ENCODE measurements at places on chromosomes 11 and 22. TPM values are rescaled to one million over a fixed set of nuclear protein-coding genes. Genes with fewer than 3 reads are reported as not detected.
A peak's percentile ranks its signal among the peaks of the same experiment; 100 is the strongest.

Gene OR4B1
- not detected for total RNA-seq

DNA sequence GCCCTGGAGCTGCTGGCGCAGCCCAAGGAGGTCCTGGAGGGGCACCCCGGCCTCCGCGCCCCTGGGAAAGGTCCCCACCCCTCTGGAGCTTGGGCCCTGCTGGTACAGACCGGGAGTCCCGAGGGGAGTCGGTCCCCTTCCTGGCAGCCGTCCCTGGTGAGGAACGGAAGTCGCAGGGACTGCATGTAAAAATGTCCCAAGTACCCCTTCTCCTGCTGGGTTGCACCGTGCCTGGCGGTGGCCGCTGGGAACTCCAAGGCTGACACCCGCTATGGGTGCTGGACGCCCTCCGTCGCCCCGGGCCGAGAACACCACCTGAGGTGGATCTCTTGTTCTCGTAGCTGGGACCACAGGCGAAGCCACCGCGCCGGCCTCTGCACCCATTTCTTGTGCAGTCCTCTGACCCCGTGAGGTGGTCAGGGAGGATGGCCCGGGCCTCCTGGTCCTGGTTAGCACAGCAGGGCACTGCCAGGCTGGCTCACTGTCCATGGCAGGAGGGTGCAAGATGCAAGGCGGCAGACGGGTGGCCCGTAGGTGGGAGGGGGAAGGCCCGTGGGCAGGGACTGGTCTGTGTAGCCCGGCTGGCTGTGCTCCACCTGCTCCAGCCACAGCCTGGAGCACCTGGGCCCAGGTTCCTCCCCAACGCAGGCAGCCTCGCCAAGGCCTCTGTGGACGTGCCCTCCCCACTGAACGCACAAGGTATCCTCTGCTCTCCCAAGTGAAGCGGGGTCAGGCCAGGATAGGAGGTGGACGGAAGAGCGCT is 165.2 kb downstream of the IGLL1 start:
- DNase-seq = no peak

DNA sequence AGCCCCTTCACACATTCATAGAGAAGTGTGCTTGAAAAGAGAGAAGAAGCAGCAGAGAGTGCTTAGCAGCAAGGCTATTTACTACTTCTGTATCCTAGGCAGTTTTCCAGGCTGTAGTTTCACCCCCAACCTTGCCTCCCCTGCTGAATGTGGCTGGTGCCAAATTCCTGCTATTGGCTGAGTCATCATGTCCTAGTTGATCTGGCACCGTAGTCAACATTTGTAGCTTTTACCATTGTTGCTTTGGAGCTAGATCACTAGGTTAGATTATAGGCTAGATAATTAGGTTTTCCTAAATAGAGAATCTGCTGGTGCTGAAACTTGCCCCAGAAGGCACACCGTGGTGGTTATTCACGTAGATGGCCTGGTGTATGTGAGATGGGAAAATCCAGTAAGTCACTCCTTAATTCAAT is 32.7 kb downstream of the ARHGAP42 start:
- peak; percentile 69 for DNase-seq

DNA sequence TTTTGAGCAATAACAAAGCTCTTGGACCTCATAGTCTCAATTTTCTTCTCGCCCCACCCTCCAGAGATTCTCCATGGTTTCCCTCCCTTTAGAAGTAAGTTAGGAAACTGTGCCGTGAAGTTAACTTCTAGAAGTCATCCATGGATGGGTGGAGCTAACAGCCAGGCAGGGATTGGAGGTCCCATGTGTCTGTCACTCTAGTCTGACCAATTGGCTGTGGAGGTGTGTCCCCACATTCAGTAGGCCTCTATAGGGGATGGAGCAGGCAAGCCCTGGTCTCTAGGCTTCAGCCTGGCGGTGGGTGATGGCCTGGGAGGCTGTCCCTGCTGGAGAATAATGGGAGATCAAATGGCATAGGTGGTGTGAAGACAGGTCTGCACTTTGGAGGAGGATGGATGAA is 50.7 kb downstream of the TP53I11 start:
- DNase-seq = no peak

Gene SCO2
- total RNA-seq = not detected

GRCh38 chr22:27545085-27545484 is 256.5 kb downstream of the MN1 start:
- DNase-seq = no peak

Gene CCT8L2
- total RNA-seq = not detected

GRCh38 chr22:37696657-37697537 is at the start of gene TRIOBP:
TRIOBP (plus strand) TSS chr22:37697048; CDS start chr22:37701366, 4,318 bp downstream.
- DNase-seq = peak; percentile 97

Gene OR51E2
- 0.09 TPM for total RNA-seq

GRCh38 chr22:38484244-38484643 is 16.3 kb downstream of the KDELR3 start:
- no peak for DNase-seq

GRCh38 chr11:71212871-71213559 is 39.4 kb downstream of the SHANK2 start:
- no peak for DNase-seq

DNA sequence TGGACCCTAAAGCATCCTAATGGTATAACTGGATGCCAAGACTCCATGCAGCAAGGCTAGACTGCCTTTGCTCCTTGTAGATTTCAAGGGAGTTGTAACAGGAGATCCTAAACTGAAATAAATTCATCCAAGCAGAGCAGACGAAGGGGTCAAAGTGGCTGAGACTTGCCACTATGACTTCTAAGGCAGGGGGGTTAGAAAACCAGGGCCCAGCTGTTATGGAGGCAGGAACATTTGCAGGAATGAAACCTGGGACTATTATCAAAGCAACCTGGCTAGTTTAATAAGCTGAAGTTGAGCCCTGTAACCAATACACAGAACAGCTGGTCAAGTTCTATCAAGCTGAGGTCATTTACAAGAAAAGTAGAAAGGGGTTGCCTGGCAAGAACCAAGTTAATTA is 122.2 kb upstream of the TRPC6 start:
- no peak for DNase-seq

DNA sequence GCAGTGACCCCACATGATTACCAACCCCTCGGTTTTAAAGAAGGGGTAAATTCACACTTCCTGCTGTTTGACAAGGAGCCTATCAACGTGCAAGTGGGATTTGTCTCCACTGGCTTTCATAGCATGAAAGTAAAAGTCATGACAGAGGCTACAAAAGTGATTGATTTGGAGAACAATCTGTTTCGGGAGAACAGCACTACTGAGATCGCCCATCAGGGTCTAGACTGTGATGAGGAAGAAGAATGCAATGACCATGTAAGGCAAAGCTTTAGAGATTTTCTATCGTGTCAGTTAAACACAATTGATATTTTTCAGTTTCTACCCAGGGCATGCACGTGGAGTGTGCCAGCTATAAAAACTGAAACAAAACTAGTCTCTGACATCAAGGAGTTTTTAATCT is 41.7 kb downstream of the HORMAD2 start:
- DNase-seq = no peak

DNA sequence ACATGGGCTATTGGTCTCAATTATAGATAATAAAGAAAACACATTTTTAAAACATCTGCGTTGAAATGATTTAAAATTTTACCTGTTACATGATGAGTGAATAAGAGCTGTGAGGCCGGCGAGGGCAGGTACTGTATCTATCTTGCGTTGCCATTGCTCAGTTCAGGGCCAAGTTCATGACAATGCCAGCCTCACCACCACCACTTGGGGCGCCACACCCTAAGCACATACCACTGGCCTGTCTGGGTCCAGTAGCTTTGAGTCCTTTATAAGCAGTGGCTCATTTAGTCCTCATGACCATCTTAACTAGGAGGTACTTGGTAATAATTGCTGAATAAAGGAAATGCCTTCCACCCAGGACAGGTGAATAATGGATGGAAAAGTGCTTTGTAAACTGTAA is 14.5 kb upstream of the MB start:
- no peak for DNase-seq

DNA sequence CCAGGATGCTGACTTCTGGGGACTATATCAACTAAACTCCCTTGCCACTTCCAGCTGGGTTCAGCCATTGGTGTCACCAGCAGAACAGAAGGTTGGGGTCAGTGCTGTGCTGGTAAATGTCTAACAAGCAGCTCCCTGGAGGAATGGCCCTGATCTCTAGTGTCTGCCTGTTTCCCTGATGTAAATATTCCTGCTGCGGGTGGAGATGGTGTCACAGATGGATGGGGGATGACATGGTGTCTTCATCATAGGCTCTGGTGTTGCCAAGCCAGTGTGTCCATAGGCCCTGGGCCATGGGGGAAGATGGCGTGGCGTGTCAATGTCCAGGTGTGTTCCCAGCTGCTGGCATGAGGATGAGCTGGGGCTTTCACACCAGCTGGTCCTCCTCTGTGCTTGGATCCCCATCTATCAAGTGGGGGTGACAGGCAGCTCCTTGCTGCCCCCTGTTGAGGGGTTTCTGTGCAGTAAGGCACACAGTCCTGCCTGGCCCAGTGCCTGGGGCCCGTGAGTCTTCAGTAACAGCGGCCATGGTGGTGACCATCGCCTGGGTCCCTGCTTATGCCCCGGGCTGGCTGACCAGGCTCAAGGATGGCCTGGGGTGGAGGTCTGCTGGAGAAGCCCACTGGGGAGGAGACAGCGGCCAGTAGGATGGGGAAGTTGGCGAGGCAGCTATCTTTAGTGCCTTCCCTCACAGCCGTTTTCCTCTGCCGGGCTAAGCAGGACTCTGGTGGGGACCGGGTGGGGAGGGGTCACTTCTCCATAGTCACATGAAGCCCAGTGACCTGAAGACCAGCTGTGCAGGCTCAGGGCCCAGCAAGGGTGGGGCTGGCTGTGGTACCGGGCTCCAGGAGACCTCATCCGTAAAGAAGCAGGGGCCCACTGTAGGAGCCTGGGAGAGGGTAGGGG is 12.7 kb downstream of the RPL3 start:
- DNase-seq = peak; percentile 56

- DNase-seq = no peak
These were observed 67.1 kb downstream of the SNX19 start for GRCh38 chr11:130849215-130849568.

DNA sequence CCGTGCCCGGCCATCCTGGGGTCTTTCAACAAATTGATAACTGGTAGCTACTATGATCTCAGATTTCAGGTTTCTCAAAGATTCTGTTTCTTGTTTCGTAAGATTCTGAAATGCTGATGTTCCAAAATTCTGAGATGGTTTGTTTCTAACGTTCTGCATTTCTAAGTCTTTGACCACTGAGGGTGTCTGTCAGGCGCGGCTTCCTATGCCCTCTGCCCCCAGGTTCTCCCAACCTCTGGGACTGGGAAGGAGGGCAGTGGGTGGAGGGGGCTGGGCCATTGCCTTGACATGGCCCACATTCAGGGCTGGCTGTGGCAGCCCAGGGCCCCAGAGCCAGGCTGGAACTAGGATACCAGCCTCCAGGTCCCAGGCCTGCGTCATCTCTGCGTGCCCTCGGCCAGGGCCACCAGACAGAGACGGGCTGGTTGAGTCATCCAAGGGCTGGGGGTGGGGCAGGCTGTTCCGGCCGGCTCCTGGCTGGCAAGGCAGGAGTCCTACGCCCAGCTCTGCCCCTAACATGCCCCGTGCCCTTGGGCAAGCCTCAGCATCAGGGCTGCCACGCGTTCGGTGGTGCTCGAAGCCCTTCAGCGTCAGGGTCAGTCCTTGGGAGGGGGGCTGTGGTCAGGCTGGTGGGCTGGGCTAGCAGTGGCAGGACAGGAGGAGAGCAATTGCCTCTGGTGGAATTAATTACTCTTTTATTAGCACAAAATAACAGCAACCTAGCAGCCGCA is 5.2 kb downstream of the TMEM134 start:
- peak; percentile 69 for DNase-seq

DNA sequence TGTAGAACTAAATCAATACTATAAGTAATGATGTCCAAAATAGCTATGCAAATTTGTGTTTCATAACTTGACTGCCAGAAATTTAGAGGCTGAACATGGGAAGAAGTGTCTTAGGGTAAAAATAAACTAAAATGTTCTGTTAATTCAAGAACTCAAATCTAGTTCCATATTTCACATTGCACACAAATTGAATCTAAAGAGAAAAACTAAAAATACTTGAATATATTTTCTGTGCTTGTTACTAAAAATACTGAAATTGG is 43.5 kb downstream of the FANCF start:
- DNase-seq = no peak

- DNase-seq = no peak
These were observed 19.9 kb downstream of the HPS4 start for GRCh38 chr22:26463688-26464087.

Gene NRIP3
- 1.9 TPM for total RNA-seq

DNA sequence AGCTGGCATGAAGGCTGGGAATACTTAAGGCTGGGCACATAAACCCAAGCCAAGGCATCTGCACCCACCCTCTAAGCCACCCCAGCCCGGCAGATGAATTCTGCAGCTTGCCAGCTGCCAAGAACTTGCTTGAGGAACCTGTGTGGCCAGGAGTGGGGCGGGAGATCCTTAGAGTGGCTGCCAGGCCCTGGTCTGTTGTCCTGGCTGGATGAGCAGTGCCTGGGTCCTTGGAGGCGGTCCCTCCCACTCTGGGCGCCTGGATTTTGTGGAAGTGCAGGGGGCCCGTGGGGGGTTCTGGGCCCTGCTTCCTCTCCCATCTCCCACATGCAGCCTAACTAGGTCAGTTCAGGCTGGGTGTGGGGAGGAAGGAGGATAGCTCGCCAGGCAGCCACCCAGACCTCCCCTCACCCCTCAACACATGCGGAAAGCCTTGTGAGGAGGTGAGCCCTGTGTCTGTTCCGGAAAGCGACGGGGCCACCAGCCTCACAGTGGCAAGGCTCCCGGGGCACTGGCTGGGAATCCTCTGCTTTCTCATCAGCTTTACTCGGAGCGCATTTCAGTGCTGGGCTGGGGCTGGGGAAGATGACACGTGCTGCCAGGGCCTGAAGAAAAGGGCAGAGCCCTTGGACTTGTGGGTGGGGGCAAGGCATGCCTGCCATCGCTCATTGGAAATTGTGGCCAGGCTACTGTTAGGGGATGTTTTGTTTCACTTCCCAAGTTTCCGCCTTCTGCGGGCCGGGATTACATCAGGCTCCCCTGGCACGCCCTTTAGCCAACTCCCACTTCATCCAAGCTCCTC is 8.4 kb downstream of the DAGLA start:
- DNase-seq = peak; percentile 81

DNA sequence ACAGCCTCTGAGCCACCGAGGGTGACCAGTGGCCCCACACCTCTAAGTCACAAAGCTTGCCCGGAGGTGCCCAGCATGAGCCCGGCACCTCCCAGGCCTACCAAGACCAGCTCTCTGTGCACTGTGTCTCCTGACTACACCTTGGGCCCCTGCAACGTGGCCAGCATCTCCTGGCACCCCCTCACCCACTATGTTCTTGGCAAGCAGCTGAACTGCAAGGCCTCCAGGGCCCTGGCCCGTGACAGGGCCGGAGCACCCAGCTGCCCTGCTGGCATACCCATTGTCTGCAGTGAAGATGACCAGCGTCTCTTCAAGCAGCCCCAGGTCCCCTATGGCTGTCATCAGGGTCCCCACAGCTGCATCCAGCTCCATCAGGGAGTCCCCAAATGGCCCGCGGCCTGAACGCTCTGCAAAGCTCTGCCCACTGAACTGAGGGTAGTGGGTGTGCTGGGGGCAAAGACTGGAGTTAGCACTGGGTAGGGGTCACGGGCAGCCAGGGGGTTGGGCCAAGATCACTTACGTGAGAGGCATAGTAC is 1.6 kb downstream of the ARSA start:
- DNase-seq = no peak

- no peak for DNase-seq
These were observed 678 bp upstream of the RANGAP1 start for GRCh38 chr22:41286639-41287091.

- no peak for DNase-seq
These were observed 22.2 kb downstream of the LIF start for GRCh38 chr22:30224161-30224857.

Gene C11orf91
- total RNA-seq = 0.29 TPM

GRCh38 chr11:75431533-75432525 is 1.2 kb downstream of the KLHL35 start:
- no peak for DNase-seq

GRCh38 chr22:17712441-17712840 is 61.8 kb downstream of the BID start:
- no peak for DNase-seq

Gene JHY
- total RNA-seq = 3.2 TPM

Gene KCTD14
- total RNA-seq = 1.3 TPM

Data from left cardiac atrium (tissue), 4 donors.